Non-pigmented ciliary epithelial cell (primary cell): ENCODE measurements at places on chromosomes 5 and 9.

DNA sequence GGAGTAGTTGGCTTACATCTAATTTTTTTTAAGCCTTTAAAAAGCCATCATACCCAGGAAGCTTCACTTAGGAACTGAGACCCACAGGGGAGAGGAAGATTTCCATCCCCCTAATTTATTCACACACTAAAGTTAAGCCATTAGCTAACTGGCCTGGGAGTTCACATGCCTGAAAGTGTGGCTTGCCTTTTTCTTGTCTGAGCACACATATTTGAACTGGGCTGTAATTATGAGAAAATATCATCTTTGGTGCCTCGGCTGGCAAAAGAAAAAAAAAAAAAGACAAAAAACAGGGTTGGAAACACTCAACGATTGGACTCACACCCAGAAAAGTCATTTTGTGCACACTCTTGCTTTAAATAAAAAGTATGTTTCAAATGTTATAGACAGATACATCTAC, 847.3 kb downstream of the MAT2B start:
- DNase-seq = no peak

GRCh38 chr5:1508659-1509290, 15.0 kb downstream of the LPCAT1 start:
- DNase-seq = no peak

DNA sequence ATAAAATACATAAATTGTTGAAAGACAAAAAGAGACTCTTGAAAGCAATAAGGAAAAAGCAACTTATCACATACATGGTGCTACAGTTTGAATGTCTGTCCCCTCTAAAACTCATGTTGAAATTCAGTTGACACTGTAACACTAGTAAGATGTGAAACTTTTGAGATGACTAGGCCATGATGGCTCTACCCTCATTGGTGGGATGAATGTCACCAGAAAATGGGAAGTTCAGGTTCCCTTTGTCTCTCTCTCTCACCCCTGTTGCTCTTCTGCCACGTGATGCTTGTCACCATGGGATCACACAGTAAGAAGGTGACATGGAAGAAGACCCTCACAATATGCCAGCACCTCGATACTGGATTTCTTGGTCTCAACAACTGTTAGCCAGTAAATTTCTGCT, 50.3 kb upstream of the SPTLC1 start:
- DNase-seq = no peak

DNA sequence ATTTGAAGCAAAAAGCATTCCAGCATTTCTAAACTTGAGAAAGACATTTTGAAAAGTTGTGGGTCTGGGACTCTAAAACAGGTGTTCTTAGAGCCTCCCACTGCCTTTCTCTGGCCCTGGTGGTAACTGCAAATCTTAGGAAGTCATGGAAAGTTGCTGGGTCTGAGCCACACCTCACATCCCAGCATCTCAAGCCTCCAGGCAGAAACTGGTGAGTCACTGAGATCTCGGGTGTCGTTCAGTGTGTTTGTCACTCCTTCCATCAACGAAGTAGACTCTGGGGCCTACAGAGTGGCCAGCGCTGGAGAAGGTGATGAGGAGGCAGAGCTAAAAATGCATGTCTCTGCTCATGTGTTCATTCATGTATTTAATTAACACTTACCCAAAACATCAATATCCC, 59.6 kb upstream of the C5orf58 start:
- peak; percentile 2 for DNase-seq

DNA sequence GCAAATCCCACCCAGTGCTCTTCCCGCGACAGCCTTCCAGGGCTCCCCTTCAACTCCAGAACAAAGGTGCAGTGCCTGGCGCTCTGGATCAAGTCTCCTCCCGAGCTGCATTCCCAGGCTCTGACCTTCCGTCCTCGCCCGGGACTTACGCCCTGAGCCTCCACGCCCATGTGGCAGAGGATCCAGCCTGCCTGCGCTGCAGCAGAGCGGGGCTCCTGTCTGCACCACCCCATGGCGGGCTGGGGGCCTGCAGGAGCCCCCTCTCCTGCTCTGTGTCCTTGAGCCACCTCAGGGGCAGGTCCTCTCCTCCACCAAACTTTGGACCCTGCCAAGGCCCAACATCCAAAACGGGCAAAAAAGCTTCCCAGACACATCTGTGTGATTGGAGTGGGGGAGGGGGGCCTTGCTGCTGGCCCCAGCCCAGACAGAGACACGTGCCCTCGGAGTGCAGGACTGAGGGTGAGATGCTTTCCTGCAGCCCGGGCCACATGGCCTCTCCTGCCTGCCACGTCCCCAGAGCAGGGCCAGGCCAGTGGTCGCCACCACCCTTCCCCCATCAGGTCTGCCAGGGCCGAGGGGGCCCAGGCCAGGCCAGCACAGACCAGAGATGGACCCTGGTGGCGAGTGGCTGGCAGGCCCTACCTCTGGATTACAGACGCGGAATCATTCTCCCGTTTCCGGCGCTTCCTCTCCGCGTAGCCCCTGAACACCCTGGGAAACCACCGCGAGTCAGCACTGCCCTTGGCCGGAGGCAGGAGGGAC, 4.4 kb downstream of the NSMF start:
- no peak for DNase-seq

DNA sequence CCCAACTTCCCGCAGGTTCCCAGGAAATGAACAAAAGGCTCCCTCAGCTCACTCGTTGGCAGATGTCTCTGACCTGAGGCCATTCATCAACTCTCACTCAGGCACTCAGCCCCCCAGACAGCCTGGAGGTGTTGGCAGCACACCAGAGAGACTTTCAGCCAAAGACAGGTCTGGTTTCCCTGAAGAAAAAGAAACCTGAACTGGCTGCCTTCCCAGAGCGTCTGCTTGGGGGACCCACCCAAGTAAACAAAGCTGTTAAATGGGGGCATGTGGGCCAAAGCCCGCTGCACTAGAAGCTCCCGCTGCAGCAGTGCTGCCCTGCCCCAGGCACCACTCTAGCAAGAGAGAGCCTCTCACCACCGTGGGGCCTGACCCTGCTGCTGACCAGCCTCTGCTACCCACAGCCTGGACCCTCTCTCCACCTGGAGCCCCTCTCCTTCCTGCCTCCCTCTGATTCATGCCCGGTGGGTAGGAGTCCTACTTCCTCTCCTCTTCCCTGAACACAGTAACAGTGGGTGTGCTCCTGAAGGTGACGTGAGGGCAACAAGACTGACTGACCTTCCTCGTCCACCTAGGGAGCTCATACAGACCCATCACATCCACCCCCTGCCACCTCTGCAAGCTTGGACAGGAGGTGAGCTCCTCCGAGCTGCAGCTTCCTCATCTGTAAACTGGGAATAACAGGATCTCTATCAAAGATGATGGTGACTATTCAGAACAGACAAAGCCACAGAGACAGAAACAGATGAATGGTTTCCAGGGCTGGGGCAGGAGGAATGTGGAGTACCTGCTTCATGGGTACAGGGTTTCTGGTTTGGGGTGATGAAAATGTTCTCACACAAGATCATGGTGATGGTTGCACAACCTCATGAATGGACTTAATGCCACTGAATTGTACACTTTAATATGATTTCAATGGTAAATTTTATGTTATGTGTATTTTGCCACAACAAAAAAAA, 31.0 kb upstream of the GABRP start:
- DNase-seq = no peak

DNA sequence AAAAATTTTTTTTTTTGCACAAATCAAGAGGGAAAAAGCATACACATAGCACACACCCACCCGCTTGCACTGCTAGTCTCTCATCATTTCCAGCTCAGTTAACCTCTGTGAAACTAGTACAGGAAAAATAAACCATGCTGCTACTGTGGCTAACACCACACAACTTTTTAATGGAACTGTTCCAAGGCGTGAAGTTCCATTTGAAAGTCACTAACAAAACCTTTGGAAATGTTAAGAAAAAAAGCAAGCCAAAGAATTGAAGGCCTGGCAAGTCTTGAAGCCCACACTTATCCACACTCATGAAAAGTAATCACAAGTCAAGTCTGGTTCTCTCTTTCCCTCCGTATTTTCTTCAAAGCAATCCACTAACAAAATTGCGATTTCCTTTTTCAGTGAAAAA, 116.3 kb downstream of the FANCC start:
- DNase-seq = no peak

DNA sequence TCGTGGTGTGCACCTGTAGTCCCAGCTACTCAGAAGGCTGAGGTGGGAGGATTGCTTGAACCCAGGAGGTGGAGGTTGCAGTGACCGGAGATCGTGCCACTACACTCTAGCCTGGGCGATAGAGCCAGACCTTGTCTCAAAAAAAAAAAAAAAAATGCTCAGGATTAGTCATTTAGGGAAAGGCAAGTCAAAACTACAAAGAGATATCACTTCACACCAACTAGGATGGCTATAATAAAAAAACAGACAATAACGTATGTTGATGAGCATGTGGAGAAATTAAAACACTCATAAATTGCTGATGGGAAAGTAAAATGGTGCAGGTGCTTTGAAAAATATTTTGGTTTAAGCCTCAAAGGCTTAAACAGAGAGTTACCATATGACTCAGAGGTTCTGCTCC, 6.3 kb upstream of the ANKRD34B start:
- DNase-seq = no peak

- DNase-seq = no peak
These were observed at the start of gene SLC25A48 for GRCh38 chr5:135834639-135835529. Gene SLC25A48 (plus strand): TSS chr5:135834663. CDS start chr5:135834848, 185 bp downstream.

DNA sequence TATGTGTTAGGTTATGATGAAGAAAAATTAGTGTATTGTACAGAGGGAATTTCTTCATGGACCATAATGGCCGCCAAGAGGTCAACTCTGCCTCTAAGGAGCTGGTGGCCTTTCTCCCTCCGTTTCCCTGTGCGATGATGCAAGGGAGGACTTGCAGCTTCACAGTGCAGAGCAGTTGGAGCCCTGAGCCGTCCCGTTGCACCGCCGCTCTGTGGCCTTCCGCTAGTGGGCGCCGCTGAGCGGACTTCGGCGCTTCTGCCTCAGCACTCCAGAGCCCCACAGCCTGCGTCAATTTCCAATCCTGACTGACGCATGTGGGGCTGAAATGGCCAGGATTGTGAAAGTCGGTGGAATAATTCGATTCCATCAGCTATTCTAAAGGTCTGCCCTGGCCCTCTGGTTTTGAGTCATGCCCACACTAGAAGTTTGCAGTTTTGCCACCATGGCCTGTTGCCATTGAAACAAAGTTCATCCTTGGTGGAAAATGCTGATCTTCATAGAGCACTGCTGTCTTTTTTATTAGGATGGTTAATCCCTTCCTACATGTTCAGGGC, 22.7 kb upstream of the LECT2 start:
- DNase-seq = no peak

DNA sequence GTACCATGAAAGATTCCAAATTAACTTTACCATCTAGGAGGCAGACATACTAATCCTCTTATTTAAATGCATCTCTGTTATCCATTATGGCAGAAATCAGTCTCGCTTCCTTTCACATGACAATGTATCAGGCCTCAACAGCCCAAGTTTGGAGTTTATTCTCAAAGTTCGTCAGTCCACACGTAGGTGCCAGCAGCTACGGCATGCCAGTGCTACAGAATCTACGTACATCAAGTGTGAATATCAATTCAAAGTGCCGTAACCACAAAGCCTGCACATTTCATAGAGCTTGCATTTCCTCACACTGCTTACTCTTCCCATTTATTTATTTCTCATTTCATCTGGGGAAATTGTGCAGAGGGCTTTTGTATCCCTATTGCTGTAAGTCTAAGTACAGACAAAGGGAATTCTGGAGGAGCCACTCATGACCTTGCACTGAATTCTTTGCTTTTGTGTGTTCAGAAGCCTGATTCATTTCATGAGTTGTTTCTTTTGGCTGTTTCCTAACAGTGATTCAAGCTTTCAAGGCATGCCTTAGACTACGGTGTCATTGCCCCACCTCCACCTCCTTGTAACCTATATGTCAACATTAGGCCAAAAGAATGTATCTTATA, 10.0 kb downstream of the ENC1 start:
- peak; percentile 82 for DNase-seq

DNA sequence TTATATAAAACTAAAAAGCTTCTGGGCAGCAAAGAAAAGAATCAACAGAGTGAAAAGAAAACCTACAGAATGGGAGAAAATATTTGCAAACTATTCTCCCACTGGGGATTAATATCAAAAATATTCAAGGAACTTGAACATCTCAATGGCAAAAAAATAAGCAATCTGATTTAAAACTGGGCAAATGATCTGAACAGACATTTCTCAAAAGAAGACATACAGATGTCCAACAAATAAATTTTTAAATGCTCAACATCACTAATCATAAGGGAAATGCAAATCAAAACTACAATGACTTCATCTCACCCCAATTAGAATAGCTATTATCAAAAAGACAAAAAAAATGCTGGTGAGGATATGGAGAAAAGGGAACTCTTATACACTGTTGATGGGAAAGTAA, 57.2 kb upstream of the SSBP2 start:
- no peak for DNase-seq

DNA sequence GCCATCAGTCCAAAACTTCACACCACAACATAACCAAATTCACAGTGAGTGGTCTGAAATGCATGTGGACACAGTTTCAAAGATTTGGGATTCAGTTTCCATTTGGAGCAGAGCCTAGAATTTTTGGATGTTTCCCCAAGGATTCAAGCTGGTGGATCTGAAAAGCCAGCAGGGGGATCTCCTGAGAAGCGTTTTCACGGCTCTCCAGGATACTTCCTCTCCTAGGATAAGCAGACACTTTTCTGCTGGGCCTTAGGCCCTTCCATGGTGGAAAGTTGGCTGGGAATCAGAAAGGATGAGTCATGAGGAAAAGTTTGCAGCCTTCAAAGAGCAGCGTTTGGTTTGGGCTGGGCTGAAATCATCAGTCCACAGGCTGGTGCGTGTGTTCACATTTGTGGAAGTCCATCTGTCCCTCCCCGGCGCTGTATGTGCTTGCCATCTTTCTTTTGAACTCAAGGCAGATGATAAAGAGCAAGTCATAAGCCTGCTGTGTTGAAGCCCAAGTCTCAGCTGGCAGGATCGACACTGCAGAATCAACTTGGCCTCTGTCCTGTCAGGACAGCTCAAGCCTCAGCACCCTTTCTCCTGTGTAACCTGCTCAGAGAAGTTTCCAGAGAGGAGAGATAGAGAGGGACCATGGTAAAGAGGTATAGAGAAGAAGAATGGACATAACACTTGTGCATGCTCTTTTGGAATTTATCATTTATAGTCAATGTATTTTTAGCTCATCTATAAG, 152.6 kb upstream of the MSX2 start:
- DNase-seq = peak; percentile 82
